Chondrocyte (in vitro differentiated cells): ENCODE measurements at places on chromosomes 1 and 21.

GRCh38 chr1:89254658-89255287 is 17.9 kb downstream of the GBP5 start:
- no peak for DNase-seq

DNA sequence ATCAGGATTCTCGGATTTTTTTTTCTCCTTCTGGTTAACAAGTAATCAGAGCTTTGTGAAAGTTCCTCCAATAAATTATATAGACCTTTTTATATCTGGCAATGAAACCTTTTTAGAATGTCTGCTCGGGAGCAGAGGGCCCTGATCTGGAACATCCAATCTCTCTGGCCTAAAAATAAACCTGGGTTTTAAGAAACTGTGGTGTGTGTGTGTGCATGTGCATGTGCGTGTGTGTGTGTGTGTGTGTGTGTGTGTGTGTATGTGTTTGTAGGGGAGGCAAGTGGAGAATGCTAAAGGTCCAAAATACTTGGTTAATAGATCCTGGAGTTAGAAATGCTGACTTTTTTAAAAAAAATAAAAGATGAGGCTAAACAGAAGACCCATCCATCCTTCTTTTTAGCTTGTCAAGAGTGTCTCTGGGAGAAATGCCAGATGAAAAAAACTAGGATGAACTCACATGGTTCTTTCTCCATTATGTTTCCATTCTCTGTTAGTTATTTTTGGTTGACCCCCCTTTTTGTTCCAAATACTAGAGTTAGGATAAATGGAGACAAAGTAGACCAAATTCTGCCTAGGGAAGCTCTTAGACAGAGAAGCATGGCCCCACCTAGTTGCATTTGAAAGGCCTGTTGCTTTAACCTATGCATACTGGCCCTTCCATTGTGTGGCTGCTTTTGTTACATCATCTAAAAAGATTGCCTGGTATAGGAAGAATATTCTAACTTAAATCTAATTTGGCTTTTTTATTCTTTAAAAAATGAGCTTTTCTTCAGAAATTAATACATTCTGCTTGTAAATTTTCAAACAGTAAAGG is 175.9 kb downstream of the PAPPA2 start:
- DNase-seq: no peak

GRCh38 chr1:78464449-78464891 is 26.3 kb upstream of the PTGFR start:
- DNase-seq: no peak

GRCh38 chr1:3821004-3821403 is 24.7 kb upstream of the LRRC47 start:
- DNase-seq: peak; percentile 72
